ENCODE measurements at places on chromosomes 16 and 17.

DNA sequence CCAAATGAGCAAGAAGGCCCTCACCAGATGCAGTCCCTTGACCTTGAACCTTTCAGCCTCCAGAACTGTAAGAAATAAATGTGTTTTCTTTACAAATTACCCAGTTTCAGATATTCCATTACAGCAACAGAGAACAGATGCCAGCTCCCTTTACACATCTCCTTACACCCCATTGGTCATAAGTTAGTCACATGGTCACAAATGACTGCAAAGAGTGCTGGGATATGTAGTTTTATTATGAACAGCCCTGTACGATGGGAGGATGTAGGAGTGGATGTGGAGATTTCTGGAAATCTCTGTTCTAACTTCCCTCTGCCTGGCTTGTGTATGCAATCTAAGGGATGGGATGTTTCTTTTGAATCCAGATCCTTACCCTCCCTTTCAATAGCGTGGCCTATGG, 13.3 kb upstream of the RPL38 start:
- peak; percentile 54 for DNase-seq

- no peak for DNase-seq
Observed at GRCh38 chr16:64421515-64421914, 700.3 kb downstream of the CDH11 start.

DNA sequence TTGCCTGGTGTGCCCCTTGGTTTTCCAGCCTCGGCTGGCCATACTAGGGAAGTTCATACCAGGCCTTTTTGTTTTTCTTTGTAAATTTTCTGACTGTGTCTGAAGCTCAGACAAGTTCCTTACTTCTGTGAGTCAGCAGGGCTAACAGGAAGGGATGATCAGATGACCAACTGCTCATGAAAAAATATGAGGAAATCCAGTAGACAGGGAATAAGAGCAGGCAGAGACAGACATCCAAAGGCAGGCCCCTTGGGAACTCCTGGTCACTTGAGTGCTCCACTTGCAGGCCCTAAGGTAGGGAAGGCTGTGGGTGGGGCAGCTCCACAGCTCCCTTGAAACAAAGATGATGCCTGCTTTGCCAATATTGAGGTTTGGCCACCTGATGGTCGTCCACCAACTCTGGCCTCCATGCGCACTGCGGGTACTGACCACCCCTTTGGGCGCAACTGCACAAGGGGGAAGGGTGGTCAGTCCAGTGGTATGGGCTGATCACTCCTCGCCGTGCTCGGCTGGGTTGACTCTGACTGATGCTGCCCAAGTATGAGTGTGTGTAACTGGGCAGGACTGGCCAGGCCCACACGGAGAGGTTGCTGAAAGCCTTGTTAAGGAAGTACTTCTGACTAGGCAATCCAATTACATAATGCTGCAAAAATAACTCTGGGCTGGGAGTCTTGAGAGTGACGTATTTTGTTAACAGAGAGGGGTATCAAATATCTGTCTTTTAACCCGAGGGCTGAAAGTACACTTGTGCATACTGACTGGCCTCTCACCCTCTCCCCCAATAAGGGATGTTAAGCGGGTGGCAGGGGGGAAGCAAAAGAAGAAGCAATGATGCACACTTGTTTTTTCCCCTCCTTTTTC, 20.8 kb upstream of the ZFHX3 start:
- DNase-seq: peak; percentile 68

GRCh38 chr17:27461192-27461859, 5.1 kb downstream of the KSR1 start:
- DNase-seq: no peak

DNA sequence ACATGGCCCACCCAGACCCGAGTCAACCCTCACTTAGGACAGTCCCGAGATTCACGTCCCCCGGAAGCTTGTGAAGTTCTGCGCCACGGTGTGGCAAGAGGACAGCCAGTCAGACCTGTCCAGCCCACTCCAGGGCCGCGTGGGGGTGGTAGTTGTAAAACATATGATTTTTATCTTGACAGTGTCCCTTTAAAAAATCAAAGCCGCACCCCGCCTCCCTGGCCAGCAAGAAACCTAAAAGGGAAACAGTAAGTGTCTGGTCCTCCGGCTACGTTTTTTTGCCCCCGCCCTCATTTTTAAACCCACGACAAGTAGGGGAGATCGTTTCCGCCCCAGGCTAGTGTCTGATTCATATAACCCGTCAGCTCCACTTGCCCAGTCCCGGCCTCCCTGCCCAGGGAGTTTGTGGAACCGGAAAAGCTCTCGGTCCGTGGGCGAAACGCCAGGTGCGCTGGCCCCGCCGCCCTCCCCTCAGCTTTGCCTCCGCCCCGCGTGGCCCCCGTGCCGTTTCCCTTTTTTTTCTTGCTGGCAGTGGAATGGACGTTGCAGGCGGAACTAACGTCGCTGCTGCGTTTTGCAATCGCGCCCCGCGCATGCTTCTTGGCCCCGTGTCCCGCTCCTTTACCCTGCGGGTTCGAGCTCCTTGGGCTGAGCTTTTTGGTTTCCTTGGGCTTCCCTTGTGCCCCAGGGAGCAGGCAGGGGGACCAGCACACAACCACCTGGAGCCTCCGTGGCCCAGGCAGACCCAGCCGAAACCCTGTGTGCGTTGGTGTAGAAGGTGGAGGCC, 13.3 kb upstream of the NUDT16L1 start:
- DNase-seq: no peak

GRCh38 chr17:11296994-11297393, 56.0 kb downstream of the SHISA6 start:
- no peak for DNase-seq
